ENCODE measurements at places on chromosomes 16 and 17. TPM values are rescaled to one million over a fixed set of nuclear protein-coding genes. Genes with fewer than 3 reads are reported as not detected.

The CES5A gene
- not detected for total RNA-seq

DNA sequence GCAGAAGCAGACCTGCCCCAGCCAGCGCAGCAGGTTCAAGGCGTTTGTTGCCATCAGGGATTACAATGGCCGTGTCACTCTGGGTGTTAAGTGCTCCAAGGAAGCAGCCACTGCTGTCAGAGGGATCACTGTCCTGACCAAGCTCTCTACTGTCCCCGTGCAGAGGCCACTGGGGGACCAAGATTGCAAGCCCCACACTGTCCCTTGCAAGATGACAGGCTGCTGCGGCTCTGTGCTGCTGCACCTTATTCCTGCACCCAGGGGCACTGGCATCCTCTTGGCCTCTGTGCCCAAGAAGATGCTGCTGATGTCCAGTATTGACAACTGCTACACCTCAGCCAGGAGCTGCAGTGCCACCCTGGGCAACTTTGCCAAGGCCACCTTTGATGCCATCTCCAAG is 27.7 kb downstream of the ATPAF2 start:
- no peak for DNase-seq

DNA sequence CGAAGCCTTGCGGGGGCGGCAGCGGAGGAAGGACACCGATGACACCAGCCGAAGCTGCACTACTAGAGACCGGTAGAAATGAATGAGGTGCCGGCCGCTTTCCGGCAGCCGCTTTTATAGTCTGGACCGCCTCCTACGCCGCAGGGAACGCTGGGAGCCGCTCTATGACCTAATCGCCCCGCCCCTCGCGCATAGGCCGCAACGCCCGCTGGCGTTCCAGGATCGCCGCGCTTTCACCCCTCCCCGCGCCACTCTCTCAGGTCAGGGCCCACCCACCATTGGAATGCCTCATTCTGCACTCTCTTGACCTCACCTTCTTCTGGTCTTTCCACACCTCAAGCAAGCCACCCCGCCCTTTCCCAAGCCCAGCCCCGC is at the start of gene DDX5:
TSS of gene DDX5 (minus strand) at position 89 of the 375 bp plus-strand sequence. CDS start 170 bp downstream, outside the sequence.
- peak; percentile 98 for DNase-seq

GRCh38 chr16:10806698-10807097 is 11.9 kb downstream of the TVP23A start:
- no peak for DNase-seq

GRCh38 chr17:47804461-47804860 is 17.1 kb downstream of the OSBPL7 start:
- DNase-seq, result no peak

DNA sequence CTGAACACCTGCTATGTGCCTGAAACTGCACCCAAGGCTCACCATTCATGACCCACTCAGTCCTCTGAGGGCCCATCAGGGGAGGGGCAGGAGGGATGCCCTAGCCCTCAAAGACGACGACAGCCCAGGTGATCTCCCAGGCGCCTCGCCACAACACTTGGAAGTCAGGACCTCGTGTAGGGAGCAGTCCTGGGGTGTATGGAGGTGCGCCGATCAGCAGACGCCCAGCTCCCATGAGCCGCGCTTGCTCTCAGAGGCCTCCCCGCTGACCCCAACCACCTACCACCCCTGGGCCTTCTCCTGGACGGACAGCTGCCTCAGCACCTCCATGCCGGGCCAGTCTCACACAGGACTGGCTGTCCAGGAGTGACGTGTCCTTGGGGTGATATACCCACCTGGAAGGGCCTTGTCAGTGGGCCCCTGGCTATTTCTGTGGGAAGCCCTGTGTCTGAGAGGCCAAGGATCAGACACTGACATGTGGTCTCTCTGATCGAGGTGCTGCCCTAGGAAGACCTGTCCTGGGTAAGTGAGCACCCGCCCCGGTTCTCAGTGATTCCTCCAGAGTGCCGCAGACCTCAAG is 26.7 kb downstream of the KDM8 start:
- DNase-seq, result no peak

The DNAH17 gene
- total RNA-seq, result 0.59 TPM

The SGCA gene
- not detected for total RNA-seq

- no peak for DNase-seq
Observed at GRCh38 chr17:5241861-5242671, 7.4 kb upstream of the SCIMP start.

The CMTM2 gene
- not detected for total RNA-seq

- DNase-seq, result no peak
Observed at GRCh38 chr16:54143934-54144571, 142.5 kb downstream of the IRX3 start.

DNA sequence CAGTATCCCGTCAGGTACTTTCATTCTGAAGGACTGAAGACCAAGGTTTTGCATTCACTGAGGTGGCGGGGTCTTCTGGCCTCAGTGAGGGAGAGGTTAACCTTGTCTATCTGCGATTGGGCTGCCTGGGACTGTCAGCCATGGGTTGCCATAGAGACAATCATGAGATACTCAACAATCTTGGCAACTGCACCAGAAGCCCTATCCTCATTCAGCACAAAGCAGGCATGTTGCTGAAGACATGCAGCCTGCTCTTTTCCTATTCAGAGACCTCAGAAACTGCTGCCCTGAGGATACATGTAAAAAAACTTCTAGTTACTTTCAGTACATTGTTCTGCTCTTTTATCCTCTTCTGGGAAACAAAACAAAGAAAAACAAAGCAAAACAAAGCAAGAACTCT is 146.3 kb upstream of the PIRT start:
- DNase-seq, result no peak

Measured in GM23338 (cell line).